ENCODE measurements at places on chromosomes 3 and 15.

GRCh38 chr3:46100812-46101211 is 73.5 kb upstream of the XCR1 start:
- no peak for DNase-seq

- no peak for DNase-seq
Observed at GRCh38 chr3:25460751-25461150, 32.7 kb downstream of the RARB start.

GRCh38 chr3:188476935-188477334 is 323.0 kb downstream of the LPP start:
- DNase-seq, result no peak

GRCh38 chr3:111947231-111947630 is 31.6 kb upstream of the ABHD10 start:
- no peak for DNase-seq

All from left kidney (tissue), 8 donors.